ENCODE measurements at places on chromosomes 7 and 10.

DNA sequence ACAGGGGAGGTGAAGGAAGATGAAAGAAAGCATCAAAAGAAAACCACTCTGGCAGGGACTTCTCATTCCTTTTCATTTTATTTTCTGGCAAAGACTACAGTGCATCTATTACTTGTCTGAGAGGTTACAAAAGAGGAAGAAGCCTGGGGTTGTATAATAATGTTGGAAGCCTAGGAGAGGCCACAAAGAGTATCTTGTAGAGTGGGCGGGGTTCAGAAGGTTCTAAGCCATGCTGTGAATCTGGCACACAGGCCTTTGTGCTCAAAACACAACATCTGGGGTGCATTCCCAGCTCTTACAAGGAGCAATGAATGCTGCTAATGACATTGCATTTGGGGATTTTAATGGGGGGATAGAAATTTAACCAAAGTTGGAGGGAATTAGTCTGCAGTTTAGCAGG lies 49.4 kb downstream of the MRPL32 start:
- DNase-seq, result no peak

GRCh38 chr10:130875116-130875515 lies 436.4 kb downstream of the TCERG1L start:
- no peak for DNase-seq

- DNase-seq, result no peak
Observed at GRCh38 chr7:981793-982510, 1.0 kb upstream of the CYP2W1 start.

- DNase-seq, result peak; percentile 89
Observed at GRCh38 chr7:30771174-30771879, at the start of gene MINDY4. MINDY4 (plus strand) TSS chr7:30771417; CDS start chr7:30771494, 77 bp downstream.

DNA sequence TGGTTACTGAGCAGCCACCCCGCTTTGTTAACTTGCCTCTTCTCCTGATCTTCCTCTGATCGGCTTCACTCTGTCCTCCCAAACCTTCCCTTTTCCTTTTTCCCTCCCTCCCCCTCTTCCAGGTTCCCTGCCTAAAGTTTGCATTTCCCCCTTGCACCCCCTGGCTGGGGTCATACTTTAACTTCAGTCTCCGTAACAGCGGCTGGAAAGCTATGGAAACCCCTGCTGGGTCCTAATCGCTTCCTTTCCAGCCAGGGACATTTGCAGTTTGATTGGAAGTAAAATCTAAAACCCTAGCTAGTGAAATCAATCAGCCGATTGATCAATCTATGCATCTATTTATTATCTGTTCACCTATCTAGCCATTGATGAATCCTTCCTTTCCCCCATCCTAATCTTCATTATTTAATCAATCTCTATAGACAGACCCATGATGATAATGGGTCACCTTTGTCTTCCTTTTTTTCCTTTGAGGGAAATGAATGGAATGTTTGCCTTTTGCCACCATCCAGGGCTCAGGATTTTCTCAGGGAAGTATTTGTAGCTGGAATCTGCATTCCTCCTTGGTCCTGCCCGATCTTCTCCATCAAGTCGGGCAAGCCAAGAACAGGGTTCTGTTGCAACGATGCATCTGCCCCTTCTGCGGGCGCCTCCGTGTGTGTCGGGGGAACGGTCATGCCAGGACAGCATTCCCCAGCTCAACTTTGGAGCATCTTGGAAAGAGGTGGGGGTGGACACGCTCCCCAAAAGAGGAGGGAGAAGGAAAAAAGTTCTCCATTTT lies 8.8 kb downstream of the GATA3 start:
- DNase-seq, result no peak

DNA sequence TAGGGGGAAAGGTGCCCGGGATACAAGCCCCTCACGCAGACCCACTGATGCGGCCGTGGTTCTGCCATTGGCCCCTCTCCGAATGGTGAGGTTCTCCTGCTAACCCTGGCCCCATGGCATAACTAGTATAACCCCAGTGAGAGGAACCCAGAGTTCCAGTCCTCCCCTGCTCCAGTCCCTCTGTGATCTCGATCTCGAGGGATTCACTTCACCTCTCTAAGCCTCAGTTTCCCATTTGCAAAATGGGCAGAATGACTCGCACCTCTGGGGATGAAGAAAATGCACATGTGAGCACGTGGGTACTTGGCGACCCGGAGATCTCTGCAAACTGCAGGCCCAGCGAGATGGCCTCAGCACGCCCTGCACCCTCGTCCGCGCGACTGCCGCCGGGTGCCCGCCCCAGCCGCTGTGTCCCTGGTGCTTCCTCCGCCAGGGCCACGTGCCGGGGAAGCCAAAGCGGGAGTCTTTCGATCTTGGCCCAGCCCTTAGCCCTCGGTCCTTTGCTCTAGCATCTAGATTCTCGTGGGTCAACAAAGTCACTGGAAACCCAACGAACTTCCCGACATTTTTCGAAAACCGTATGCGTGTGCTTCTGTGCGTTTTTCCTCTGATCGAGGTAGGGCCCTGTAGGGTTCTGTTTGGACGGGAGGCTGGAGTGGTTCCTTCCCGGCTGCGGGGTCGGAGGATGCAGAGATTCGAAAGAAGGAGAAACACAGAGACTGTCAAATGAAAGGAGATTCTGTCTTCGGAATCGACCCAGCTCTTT lies 169.8 kb downstream of the UBE2H start:
- no peak for DNase-seq

DNA sequence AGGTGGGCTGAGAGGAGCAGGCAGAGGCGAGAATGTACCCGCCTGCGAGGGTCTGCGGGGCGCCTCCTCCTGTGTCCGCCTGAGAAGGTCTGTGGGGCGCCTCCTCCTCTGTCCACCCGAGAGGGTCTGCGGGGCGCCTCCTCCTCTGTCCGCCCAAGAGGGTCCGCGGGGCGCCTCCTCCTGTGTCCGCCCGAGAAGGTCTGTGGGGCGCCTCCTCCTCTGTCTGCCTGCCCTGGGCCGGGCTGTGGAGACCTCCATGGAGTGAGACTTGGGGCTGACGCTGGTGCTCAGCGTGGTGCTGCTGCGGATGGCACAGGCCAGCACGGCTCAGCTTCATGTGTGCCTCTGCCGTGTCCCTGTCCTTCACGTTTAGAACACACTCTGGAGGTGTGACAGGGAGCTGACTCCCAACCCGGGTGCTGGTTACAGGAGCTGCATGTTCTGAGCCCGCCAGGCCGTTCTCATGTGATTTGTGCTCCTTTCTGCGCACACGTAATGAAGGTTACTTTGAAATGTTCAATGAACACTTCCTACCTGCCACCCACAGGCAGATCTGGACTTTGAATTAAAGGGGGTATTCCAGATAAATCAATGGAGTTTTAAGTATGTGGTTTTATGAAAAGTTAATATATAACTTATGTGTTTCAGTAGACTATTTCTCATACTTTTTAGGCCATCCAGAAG lies 20.5 kb upstream of the GET4 start:
- no peak for DNase-seq

GRCh38 chr7:79180533-79180932 lies 272.9 kb downstream of the MAGI2 start:
- DNase-seq, result no peak

DNA sequence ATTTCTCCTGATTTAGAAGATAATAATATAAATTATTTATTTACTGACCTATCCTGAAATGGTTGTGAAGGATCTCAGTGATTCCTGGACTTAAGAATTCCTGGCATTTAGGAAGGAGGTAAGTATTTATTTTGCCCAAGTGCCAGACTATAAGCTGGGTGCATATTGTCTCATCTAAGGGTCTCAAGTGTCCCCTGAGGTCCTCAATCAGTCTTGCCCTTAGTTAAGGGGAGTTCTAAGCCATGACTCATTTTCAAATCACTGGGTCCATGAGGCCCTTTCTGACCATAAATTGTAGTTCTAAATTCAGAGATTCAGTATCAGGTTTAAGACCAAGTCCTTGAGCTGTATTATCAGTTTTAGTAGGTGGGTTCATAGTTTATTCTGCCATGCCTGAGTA lies 251.6 kb upstream of the MEOX2 start:
- DNase-seq, result no peak

GRCh38 chr10:57638411-57638810 lies 629.3 kb downstream of the IPMK start:
- DNase-seq, result no peak

DNA sequence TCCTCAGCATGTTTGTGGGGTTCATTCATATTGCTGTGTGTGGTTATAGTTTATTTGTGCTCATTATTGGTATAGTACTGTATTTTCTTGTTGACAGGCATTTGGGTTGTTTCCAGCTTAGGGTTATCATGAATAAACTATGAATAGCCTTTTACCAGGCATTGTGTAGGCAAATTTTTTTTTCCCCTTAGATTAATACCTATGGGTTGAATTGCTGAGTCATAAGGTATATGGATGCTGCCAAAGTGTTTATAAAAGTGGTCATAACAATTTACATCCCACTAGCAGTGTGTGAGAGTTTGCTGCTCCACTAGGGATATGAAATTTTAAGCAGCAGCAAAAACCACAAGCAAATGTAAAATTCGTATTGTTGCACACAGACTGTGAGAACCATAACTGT lies 175.0 kb downstream of the PLPP4 start:
- no peak for DNase-seq

- DNase-seq, result no peak
Observed at GRCh38 chr10:69963835-69964710, 88.6 kb upstream of the MACROH2A2 start.

DNA sequence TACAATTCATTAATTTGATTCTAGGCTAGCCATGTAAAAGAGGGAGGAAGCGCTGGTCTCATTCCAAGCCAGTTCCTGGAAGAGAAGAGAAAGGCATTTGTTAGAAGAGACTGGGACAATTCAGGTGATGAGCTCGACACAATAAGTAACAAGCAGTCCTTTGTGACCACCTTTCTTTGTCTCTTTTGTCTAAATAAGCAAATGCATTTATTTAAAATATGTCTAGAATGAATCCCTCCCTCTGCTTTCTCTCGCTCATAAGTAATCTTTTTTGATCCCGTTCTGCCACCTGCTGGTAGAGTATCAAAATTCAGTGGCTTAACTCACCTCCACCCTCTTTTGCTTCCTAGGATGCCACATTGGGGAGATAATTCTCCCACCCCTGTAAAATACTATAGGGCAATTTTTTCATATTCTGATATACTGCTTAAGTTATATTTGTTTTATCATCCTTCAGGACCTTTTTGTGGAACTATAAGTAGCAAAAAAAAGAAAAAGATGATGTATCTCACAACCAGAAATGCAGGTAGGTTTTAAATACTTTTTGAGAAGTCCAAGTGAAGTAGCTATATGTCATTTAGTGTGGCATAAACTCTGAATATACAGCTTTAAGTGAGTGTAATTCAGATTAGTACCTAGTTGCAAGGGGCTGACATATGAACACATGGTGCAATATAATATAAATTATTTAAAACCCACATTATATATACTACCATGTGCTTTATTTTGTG lies 91.5 kb downstream of the GSDME start:
- DNase-seq, result no peak

DNA sequence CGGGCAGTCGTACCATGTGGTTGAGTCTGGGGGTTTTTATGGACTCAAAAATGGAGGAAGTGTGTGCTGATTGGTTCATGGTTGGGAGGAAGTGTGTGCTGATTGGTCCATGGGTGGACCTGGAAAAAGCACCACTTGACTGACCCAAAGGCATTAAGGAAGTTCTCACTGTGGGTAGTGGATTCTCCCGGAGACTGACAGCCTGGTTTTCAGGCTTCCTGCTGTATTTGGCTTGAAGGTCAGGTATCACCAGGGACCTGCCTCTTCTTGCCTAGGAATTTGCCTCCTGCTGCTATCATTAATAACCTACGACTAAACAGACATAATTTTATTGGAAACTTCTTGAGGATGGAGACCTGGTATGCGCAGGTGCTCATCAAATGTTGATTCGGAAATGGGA lies 268.8 kb upstream of the LRGUK start:
- DNase-seq, result no peak

GRCh38 chr10:32060347-32060746 lies 4.1 kb upstream of the KIF5B start:
- no peak for DNase-seq

DNA sequence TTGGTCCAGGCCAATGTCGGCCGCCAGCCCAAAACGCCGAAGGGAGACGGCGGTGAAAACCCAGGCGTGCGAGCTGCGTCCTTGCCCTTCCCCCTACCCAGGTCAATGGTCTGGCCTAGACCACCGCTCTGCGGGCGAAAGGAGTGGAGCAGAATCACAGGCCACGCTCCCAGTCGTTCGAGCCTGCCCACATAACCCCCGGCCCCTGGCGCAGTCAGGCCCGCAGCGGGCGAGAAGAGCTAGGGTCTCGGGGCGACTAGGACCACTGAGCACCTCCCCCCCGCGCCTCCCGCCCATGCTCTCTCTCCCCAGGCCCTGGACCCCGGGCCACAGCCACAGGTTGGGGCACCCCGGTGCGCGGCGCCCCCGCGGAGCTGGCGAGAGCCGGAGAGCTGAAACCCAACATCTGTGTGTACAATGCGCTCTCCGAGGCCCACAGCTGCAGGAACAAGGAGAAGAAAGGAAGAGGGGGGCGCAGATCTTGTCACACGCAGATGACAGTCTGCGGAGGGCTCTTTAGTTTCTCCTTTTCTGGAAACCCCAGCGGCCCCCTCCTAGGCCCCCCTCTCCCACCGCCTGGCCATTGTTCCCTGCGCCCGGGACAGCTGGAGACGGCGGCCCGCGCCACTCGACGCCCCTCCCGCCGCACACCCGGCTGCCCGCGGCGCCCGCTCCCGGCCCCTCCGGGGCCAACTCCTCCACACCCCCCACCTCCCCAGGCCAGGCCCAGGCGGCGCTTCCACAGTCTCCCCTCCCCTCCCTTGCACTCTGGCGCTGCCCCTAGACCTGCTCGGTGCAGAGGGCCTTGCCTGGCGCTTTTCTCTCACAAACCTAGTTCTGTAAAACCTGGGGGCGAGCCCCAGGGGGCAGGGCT lies 355.0 kb downstream of the DNAJB6 start:
- DNase-seq, result no peak

- DNase-seq, result no peak
Observed at GRCh38 chr10:111119637-111120036, 42.8 kb downstream of the ADRA2A start.

DNA sequence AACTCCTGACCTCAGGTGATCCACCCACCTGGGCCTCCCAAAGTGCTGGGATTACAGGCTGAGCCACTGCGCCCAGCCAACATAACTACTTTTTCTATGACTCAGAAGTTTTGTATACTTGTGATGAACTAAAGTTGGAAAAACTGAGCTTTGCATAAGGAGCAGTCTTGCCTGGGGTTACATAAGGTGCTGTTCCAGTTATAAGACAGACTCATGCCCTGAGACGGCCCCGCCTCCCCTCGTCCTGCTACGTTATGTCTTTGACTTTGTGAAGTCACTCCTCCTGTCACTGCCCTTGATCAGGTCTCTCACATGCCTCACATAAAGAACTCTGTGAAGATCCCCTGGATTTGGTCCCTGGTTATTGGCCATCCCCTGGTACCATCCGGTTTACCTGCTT lies 40.4 kb upstream of the OPN4 start:
- DNase-seq, result no peak
